Activated CD4-positive, alpha-beta T cell treated with anti-CD3 and anti-CD28 coated beads, Interleukin-2, amount 10 ng/mL, durations not matched to agents 24 days and 14 days (primary cell): ENCODE measurements at places on chromosomes 13 and 19. TPM values are rescaled to one million over a fixed set of nuclear protein-coding genes. Genes with fewer than 3 reads are reported as not detected.

GRCh38 chr13:97535614-97536013 is 101.6 kb downstream of the RAP2A start:
- DNase-seq, result no peak
- no peaks in the 10 kb centered on the region for H3K4me1 ChIP-seq
- H3K36me3 ChIP-seq, result no peaks in the 10 kb centered on the region
- no peak overlapping the region for H3K4me3 ChIP-seq
- no peaks in the 10 kb centered on the region for H3K27me3 ChIP-seq

- H3K27me3 ChIP-seq, result peaks cover 18% of the 10 kb centered on the region
- H3K4me1 ChIP-seq, result peaks cover 17% of the 10 kb centered on the region
- H3K4me3 ChIP-seq, result no peak overlapping the region
- DNase-seq, result no peak
- H3K27ac ChIP-seq, result no peak overlapping the region
Measured at GRCh38 chr19:51598159-51598915, 27.3 kb downstream of the ZNF175 start.

GRCh38 chr13:82436099-82436585 is 1446.1 kb downstream of the SLITRK1 start:
- no peaks in the 10 kb centered on the region for H3K27me3 ChIP-seq
- no peak for DNase-seq
- H3K27ac ChIP-seq, result no peak overlapping the region
- no peaks in the 10 kb centered on the region for H3K36me3 ChIP-seq
- no peak overlapping the region for H3K4me3 ChIP-seq

DNA sequence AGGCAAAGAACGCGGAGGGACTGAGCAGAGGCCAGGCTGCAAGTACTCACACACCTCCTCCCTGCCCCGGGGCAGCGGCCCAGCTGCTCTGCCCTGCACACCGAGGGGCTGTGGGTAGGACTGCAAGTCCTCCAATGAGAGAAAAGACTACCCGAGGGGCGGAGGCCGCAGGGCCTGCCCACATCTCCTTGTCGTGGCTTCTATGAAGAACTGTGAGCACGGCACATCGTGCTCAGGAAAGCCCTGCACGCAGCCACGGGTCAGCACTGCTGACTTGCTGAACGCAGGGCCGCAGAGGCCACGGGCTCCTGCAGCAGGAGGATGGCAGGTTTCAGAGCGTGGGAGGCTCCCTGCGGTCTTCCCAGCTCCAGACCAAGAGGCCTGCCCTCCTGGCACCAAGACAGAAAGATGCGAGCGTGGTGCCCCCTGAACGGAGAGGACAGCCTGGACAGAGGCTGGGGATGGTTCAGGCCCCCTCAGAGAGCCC is 37.4 kb downstream of the CEBPG start:
- H3K4me1 ChIP-seq, result no peaks in the 10 kb centered on the region
- no peak overlapping the region for H3K27ac ChIP-seq
- DNase-seq, result no peak
- H3K4me3 ChIP-seq, result no peak overlapping the region
- no peaks in the 10 kb centered on the region for H3K27me3 ChIP-seq
- H3K36me3 ChIP-seq, result no peaks in the 10 kb centered on the region

GRCh38 chr19:10105509-10106099 is 558 bp upstream of the PPAN start:
- peak overlapping the region; percentile 100 for H3K27ac ChIP-seq
- H3K4me3 ChIP-seq, result peak overlapping the region; percentile 85
- H3K36me3 ChIP-seq, result peaks cover 39% of the 10 kb centered on the region
- H3K4me1 ChIP-seq, result peaks cover 58% of the 10 kb centered on the region
- peaks cover 1% of the 10 kb centered on the region for H3K27me3 ChIP-seq

GRCh38 chr19:35445826-35446593 is 2.0 kb upstream of the FFAR2 start:
- peaks cover 44% of the 10 kb centered on the region for H3K27me3 ChIP-seq
- H3K4me1 ChIP-seq, result peaks cover 14% of the 10 kb centered on the region
- no peak overlapping the region for H3K27ac ChIP-seq
- H3K36me3 ChIP-seq, result no peaks in the 10 kb centered on the region

DNA sequence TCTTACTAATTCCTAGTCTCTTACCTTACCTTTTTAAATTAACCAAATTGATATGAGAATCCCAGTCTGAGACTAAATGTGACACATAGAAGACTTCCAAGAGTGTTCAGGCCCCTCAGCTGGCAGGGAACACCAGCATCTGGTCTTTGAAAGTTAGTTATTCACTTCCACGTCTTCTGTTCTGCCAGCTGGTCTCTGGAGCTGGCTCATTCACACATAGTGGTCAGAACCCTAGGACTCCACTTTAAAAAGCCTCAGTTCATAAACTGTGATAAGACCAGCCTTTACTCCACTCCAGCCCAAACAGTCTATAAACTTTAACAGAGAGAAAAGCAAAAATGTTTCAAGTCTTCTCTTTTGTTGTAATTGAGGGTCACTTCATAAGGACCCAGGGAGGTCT is 263.0 kb downstream of the DCT start:
- no peak overlapping the region for H3K4me3 ChIP-seq
- H3K27me3 ChIP-seq, result no peaks in the 10 kb centered on the region
- H3K4me1 ChIP-seq, result no peaks in the 10 kb centered on the region
- no peaks in the 10 kb centered on the region for H3K36me3 ChIP-seq
- no peak overlapping the region for H3K27ac ChIP-seq

DNA sequence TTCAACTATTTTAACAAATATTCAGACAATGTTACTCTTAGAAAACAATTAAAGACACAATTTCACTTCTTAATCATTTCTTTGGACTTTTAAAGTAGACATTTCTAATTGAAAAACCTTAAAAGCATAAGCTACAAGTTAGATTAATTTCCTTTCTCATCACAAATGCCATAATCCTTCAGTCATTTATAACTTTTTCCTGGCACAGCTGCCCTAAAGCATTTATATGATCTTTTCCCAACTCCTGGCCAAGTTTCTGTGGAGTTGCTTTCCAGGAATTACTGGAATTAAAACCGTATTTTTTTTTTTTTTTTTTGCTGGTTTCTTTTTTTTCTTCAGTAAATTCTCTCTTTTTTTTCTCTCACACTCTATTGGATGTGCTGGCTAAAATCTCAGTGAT is 615.9 kb downstream of the TBC1D4 start:
- H3K27ac ChIP-seq, result no peak overlapping the region
- no peaks in the 10 kb centered on the region for H3K36me3 ChIP-seq
- H3K4me3 ChIP-seq, result no peak overlapping the region
- H3K27me3 ChIP-seq, result no peaks in the 10 kb centered on the region
- no peak for DNase-seq

DNA sequence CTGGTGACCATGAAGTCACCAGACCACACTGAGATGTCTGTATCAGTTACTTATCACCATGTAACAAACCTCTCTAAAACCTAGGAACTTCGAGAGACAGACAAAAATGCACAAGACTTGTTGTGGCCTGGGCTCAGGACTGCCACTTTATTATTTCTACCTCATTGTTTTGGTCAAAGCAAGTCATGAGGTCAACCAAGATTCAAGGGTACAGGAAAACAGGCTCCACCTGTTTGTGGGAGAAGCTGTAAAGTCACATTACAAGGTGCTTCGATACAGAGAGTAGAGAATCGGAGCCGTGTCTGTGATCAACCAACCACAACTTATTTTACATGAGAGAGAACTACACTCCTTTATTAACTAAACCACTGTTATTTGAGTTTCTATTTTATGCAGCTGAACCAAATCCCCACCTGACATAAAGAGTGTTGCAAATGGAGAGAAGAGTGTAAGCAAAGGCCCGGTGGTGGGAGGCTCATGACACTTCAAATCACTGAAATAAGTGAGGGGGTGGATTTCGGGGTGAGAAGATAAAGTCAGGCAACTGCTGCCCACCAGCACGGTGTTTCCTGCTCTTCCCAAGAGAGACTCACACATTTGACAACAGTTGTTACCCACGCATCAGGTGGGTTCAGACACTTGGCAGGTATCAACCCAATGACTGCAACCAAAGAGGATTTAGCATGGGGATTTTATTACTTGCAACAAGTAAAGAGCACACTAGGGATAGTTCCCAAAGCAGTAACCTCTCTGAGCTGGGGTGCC is 39.0 kb upstream of the IGSF23 start:
- no peak overlapping the region for H3K27ac ChIP-seq
- no peaks in the 10 kb centered on the region for H3K36me3 ChIP-seq
- no peaks in the 10 kb centered on the region for H3K27me3 ChIP-seq
- H3K4me3 ChIP-seq, result no peak overlapping the region

- H3K27me3 ChIP-seq, result peaks cover 4% of the 10 kb centered on the region
- H3K36me3 ChIP-seq, result no peaks in the 10 kb centered on the region
- DNase-seq, result no peak
- H3K4me1 ChIP-seq, result no peaks in the 10 kb centered on the region
Measured at GRCh38 chr13:53198736-53199135, 170.1 kb downstream of the OLFM4 start.

DNA sequence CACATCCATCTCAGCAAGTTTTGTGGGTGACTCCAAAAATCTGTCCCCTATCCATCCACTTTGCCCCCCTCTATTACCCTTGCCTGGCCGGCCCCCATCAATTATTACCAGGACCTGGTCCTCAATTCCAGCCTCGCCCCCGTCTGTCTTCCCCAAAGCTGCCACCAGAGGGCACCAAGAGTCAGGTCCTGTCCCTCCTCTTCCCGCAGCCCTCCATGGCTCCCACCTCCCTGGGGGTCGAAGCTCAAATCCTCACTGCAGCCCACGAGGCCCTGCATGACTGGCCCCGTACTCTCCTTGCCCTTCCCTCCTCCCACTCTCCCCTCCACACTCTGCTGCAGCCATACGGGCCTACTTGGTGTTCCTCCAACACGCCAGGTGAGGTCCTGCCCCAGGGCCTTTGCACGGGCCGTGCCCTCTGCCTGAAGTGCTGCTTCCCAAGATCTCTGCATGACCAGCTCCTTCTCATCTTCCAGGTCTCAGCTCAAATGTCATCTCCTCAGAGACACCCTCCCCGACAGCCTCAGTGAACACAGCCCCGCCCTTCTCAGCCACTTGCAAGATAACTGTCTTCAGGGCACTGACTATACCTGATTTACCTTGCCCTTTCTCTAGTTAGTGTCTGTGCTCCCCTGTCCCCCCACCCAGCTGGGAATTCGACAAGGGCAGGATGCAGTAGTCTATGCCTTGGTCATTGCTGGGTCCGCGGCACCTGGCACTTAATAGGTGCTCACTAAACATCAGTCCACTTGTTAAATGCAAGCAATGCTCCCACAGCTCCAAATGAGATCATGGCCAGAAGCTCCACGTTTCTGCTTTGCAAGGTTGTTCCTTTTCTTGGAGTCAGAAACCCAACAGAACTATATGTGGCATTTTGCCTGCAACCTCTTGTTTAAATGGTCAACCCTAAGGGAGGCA is 16.8 kb upstream of the SEMA6B start:
- no peaks in the 10 kb centered on the region for H3K36me3 ChIP-seq
- H3K4me3 ChIP-seq, result no peak overlapping the region
- DNase-seq, result peak; percentile 90
- no peak overlapping the region for H3K27ac ChIP-seq
- no peaks in the 10 kb centered on the region for H3K4me1 ChIP-seq
- H3K27me3 ChIP-seq, result peaks cover 43% of the 10 kb centered on the region

- peak overlapping the region; percentile 39 for H3K27ac ChIP-seq
- H3K36me3 ChIP-seq, result peaks cover 32% of the 10 kb centered on the region
- peak overlapping the region; percentile 32 for H3K4me3 ChIP-seq
Measured at GRCh38 chr13:111202745-111203144, 87.6 kb downstream of the ARHGEF7 start.

DNA sequence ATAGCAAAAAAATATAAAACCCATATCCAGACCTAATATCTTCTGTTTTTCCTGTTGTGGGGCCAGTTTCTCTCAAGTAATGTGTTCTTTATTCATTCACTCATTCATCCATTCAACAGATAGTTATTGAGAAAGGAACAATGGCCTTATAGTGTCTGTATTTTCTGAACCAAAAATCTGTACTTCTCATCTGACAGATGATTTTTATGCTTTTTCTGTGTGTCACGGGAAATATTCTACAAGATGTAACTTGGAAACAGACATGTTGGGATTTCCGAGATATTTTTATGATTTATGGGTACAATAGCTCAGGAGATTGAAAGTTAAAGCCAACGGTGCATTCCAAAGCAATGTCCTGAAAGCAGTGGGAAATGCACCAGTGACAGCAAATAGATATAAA is 5.7 kb downstream of the ACOD1 start:
- DNase-seq, result no peak
- H3K4me3 ChIP-seq, result no peak overlapping the region
- H3K27me3 ChIP-seq, result peaks cover 8% of the 10 kb centered on the region
- no peaks in the 10 kb centered on the region for H3K36me3 ChIP-seq
- no peak overlapping the region for H3K27ac ChIP-seq

GRCh38 chr13:32150239-32150638 is 118.7 kb downstream of the FRY start:
- H3K36me3 ChIP-seq, result peaks cover 2% of the 10 kb centered on the region
- no peaks in the 10 kb centered on the region for H3K27me3 ChIP-seq
- H3K4me3 ChIP-seq, result no peak overlapping the region
- H3K27ac ChIP-seq, result no peak overlapping the region
- DNase-seq, result no peak

- H3K27me3 ChIP-seq, result peaks cover 2% of the 10 kb centered on the region
- no peaks in the 10 kb centered on the region for H3K4me1 ChIP-seq
- no peak for DNase-seq
Measured at GRCh38 chr13:94825507-94825906, 113.2 kb upstream of the SOX21 start.

DNA sequence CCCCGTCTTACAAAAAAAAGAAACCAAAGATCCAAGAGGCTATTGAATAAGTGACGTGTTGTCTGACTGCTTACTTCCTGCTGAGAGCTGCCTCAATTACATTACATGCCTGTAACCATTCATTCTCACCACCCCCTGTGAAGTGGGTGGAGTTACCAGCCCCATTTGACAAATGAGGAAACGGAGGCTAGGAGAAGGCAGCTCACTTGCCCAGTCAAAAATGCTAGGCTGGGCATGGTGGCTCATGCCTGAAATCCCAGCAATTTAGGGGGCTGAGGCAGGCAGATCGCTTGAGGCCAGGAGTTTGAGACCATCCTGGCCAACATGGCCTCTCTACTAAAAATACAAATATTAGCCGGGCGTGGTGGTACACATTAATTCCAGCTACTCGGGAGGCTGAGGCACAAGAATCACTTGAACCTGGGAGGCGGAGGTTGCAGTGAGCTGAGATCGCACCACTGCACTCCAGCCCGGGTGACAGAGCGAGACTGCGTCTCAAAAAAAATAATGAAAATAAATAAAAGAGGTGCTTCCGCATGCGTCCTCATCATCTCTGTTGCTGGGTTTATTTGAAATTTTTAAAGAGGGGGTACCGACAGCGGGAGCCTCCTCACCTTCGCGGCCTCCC is 499 bp downstream of the LSM7 start:
- DNase-seq, result peak; percentile 91
- H3K36me3 ChIP-seq, result peaks cover 36% of the 10 kb centered on the region
- peak overlapping the region; percentile 97 for H3K27ac ChIP-seq
- peaks cover 51% of the 10 kb centered on the region for H3K4me1 ChIP-seq

LGI4 gene
- 0.07 and 0.16 TPM in 2 replicates for total RNA-seq

FSD1 gene
- total RNA-seq, result 44.2 and 44.3 TPM in 2 replicates

ADPRHL1 gene
- 0.62 and 0.86 TPM in 2 replicates for total RNA-seq

CACNG6 gene
- total RNA-seq, result not detected in 2 replicates

IGFL4 gene
- not detected in 2 replicates for total RNA-seq

DMRTC2 gene
- total RNA-seq, result not detected in 2 replicates

ZNF345 gene
- 2.8 and 4.2 TPM in 2 replicates for total RNA-seq

FAAP24 gene
- total RNA-seq, result 10.0 and 10.1 TPM in 2 replicates

RNF225 gene
- 0.54 and 1.1 TPM in 2 replicates for total RNA-seq

PSG1 gene
- total RNA-seq, result not detected in 2 replicates

SBSN gene
- not detected in 2 replicates for total RNA-seq

LILRB5 gene
- total RNA-seq, result not detected in 2 replicates

CDX2 gene
- total RNA-seq, result not detected in 2 replicates
